ENCODE measurements at places on chromosomes 5 and 9. TPM values are rescaled to one million over a fixed set of nuclear protein-coding genes. Genes with fewer than 3 reads are reported as not detected.

DNA sequence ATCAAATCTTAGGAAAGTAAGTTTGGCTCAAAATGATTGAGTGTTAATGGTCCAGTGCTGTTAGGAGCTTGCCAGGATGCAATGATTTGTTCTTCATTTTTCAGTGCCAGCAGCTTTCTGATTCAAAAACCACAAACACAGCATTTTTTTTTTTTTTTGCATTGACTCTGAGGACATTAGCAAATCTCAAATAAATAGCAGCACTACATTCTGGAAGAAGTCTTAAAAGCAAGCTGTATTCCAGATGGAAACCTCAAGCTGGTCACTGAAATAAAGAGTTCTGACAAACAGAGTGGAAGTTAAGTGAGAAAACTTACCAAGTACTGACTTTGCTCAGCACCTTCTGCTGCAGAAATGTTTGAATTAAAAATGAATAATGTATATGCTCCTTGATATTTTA, 1653.1 kb upstream of the CDH9 start:
- DNase-seq, result no peak

GRCh38 chr5:137215261-137215660, 283.9 kb downstream of the SPOCK1 start:
- DNase-seq, result no peak

DNA sequence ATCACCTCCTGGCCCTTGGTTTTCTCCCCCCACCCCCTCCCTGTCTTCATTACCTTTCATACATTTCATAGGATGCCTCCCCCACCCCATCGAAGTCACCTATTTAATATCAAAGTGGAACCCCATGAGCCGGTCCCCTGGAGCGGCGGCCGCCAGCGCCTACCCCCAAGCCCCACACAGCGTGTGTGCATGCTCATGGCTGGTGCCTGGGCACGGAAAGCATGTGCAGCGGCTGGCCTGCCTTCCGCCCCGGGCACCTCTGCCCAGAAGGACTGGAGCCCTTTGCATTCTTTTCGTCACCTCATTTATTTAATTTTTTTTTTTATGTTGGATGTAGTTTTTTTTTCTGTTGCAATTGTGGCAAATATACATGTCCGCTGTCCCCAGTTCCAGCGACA, 116.2 kb downstream of the WNK2 start:
- DNase-seq, result no peak

DNA sequence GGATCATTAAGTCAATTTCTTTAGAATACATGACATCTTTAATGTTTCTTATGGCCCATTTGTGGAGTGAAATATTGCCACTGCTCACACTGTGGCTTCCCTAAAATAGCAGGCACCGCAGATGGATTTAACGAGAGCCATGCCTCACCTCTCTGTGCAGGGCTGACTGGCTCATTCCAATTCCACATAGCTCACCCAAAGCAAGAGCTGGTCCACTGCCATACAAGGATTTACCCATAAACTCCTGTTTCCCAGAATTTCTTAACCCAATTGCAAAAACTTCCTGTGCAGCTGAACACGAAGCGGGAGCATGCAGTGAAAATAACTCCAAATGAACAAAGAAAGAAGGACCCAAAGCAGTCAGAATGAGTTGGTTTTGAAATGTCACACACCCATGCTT, 159.5 kb downstream of the BAAT start:
- DNase-seq, result no peak

Gene MARCHF3
- 7.0 TPM for polyA plus RNA-seq
